Stimulated activated CD4-positive, alpha-beta T cell treated with anti-CD3 and anti-CD28 coated beads, TNF-alpha, amount 100 ng/mL, for 1 hour (primary cell): ENCODE measurements at places on chromosomes 16 and 17.

- DNase-seq, result no peak
Measured at GRCh38 chr17:17151055-17151454, 55.1 kb downstream of the PLD6 start.

DNA sequence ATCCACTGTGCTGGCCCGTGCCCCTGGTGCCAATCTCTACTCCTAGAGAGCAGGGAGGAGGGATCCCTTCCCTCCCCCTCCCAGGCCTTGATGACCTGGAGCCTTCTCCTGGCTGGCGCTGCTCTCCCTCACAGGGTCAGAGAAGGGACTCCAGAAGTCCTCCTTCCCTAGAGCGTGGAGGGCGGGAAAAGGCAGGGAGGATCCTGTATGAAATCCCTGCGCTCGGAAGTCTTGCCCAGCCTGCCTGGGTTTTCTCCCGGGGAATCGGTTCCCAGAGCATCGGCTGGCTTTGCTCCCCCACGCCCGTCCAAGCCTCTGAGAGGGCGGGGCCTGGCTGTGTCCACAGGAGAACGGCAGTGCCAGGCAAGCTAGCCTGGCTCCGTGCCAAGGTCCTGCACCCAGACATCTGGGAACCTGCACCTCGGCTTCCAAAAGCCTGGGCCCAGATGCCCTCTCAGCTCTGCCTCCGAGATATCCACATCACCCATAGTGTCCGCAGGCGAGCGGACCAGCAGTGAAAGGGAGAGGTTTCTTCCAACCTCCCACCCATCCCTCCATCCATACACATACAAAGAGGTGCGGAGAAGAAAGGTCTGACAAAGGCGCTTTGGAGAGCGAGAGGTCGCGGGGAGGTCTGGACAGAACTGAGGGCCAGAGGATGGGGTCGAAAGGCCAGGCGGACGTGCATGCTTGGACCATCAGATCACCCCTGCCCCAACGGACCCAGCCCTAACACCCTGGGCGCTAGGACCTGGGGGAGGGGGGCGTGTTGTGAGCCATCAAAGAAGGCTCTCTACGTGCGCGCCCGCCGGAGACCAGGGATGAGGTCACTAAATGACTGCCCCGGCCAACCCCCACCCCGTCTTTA lies 1.1 kb downstream of the MPP2 start:
- DNase-seq, result no peak

GRCh38 chr17:76441686-76442340 lies 11.1 kb downstream of the UBE2O start:
- no peak for DNase-seq

DNA sequence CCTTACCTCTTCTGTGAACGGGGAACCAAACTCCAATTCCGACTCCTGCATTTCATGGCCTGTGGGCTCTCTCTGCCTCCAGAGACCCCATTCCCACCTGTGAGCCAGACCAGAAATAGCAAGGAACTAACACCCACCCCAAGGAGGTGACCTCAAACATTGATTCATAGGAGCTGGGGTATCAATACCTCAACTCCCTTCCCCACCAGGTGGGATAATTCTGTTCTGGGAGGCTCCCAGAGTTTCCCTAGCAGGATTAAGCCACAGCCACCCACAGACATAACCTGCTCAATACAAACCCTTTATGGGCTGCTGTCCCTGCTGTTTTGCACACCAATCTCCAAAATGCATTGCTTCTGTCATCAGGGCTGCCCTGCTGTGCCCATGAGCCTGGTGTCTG lies 59.6 kb upstream of the FOXF1 start:
- DNase-seq, result no peak

GRCh38 chr16:14510581-14510938 lies 119.5 kb downstream of the PARN start:
- no peak for DNase-seq

GRCh38 chr17:61660746-61661485 lies 69.9 kb upstream of the NACA2 start:
- DNase-seq, result no peak

GRCh38 chr16:9331503-9331902 lies 240.1 kb downstream of the HAPSTR1 start:
- DNase-seq, result no peak

DNA sequence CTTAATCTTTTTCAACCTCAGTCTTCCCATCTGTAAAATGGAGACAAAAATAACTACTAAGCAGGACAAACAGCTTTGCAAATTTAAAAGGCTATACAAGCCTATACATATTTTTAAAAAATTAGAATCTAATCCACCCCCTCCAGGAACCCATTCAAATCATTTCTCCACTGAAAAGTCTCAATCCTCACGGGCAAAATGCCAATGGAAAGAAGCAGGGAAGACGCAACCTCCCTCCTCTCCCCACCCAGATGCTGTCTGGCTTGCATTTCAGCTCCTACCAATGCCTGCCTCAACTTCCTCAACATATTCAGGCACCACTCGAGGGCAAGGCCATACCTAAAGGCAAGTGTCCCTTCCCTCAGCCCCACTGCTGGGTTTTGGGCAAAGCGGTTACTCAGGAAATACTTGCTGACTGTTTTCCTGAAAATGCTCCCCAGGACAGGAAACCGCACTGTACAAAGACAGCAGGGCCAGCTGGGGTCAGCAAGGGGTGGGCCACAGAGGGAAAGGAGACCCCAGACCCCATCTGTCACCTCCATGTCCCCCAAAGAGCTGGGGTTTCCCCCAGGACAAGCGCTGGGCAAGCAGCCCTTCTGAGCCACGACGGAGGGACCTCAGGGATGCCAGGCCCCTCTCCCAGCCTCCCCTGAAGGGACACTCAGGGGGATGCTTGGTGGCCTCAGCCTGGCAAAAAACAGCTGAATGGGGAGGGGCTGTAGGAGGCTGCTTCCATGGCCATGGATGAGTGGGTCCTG lies 47.7 kb upstream of the DOC2B start:
- no peak for DNase-seq

GRCh38 chr16:75288181-75288580 lies 36.8 kb upstream of the BCAR1 start:
- DNase-seq, result no peak

DNA sequence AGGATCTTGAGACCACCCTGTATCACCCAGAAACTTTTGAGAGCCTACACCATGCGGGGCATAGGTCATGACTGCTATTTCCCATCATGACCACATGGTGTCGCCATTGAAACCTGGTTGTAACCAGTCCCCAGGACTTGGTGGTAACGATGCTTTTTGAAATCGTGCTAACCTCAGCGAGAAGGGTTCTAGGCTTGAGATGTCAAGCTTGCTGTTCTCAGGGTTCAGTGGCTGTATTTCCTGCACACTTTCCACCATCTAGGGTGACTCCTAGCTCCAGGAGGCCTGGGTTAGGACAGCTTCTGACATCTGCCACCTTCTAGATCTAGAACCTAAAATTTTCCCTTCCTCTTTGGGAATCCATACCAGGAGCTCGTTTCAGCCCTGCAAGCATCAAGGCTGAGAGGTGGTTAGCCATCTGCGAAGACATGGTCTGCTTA lies 13.0 kb upstream of the SPNS3 start:
- DNase-seq, result no peak

- no peak for DNase-seq
Measured at GRCh38 chr17:78903101-78903779, at the start of gene CEP295NL. Gene CEP295NL, minus strand, starts transcription at chr17:78903201. Its CDS starts 1,373 bp downstream, at chr17:78901828.

DNA sequence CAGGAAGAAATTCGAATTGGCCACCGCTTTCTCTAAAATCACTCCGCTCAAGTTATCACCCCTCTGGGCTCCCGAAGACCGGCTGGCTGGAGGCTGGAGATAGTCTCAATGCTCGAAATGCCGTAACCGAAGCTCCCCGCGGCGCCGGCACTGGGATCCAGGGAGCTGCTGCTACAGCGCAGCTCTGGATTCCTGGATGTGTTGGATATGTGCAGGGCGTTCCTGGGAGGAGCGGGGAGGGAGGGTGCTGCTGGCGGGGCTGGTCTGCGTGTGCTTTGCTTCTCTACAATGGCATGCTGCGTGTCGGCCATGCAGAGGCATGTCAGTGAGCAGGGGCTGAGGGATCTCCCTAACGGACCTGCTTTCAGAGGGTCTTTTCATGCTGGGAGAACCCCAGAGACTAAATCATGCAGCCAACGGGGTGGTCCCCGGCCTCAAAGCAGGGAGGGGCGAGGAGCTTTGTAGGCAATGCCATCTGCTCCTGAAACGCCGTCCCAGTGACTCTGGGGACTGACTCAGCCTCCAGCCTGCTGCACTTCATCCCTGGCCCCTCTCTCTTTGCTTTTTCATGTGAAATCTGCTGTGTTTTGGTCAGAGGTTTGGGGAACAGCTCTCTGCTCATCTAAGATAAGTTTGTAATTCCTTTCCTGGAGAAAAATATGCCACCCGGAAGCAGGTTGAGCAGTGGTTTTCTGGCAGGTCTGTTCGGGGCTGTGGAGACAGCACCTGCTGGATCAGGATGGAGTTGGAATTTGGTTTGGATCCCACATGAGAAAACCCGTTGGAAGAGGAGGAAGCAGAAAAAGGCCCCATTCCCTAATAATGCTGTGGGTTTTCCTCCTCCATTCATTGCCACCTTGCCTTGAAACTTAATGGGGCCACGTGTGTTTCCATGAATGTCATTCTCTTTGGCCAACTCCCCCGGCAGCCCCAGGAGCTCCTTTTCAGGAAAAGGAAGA lies 311.4 kb downstream of the SEC14L1 start:
- no peak for DNase-seq

DNA sequence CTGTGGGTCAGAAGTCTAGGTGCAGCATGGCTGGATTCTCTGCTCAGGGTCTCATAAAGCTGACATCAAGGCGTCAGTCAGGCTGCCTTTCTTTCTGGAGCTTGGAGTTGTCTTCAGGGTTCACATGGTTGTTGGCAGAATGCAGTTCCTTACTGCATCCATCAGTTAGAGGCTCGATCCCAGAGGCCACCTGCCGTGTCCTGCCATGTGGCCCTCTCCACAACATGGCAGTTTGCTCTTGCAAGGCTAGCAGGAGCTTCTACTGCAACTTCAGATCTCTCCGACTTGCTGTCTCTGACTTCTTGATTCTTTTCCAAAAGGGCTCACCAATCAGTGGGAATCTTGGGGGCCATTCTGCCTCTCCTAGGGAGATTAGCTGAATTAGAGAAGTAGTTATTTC lies 11.9 kb downstream of the PITPNC1 start:
- DNase-seq, result no peak

DNA sequence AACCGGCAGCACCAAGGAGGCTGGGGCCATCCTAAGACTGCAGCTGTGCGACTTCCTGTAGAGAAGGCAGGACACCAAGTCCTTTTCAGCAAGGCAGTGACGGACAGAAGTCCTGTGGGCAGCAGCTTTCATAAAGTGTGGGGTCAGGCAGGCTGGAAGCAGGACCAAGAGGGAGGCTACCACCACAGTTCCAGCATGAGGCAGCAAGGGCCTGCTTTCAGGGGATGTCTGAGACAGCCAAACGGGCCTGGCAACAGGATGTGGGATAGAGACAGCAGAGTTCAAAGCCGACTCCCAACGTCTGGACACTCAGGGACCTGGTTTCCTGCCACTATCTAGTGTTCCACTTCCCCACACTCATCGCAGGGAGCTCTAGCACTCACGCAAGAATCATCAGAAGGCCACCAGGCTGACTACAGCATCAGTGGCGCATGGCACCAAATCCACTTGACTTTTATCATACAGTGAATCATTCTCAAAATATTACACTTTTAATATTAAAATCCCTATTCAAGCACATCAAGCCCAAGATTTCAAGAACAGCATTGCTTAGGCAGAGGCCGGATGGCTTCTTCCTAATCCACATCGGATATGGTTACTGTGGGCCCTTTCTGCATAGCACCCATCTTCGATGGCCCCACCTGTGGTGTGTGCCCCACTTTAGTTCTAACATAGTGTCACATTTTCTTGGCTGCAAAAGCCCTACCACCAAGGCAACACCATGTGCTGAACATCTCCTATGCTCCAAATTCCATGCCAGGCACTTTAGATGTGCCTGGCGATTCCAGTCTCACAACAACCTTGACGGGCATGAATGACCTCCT lies 5.2 kb downstream of the USP7 start:
- DNase-seq, result no peak

DNA sequence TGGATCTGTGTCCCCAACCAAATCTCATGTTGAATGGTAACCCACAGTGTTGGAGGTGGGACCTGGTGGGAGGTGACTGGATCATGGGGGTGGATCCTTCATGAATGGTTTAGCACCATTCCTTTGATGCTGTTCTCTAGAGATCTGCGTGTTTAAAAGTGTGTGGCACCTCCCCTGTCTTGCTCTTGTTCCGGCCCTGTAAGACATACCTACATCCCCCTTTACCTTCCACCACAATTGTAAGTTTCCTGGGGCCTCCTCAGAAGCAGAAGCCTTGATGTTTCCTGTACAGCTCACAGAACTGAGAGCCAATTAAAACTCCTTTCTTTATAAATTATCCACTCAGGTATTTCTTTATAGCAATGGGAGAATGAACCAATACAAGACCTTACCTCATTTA lies 257.7 kb downstream of the XYLT1 start:
- DNase-seq, result no peak

- no peak for DNase-seq
Measured at GRCh38 chr16:17365211-17365541, 105.6 kb downstream of the XYLT1 start.

- DNase-seq, result no peak
Measured at GRCh38 chr17:40309031-40309948, at the start of gene RARA. Gene RARA, plus strand, starts transcription at chr17:40309180. Its CDS starts 22,039 bp downstream, at chr17:40331219.

DNA sequence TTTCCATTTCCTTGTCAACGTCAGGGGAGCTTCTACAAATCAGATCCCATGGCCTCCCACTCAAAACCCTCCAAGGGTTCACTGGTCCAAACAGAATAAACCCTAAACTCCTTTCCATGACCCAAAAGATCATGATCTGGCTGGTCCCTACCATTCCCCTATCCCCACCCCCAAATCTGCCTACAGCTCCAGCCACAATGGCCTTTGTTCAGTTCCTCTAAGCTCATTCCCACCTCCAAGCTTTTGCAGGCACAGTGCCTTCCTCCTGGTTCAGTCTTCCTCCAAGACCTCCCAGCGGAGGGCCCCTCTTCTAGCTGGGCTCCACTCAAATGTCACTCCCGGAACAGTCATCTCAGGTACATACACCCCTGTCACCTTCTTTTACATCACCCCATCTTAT lies 2.0 kb downstream of the GPRC5B start:
- DNase-seq, result no peak

DNA sequence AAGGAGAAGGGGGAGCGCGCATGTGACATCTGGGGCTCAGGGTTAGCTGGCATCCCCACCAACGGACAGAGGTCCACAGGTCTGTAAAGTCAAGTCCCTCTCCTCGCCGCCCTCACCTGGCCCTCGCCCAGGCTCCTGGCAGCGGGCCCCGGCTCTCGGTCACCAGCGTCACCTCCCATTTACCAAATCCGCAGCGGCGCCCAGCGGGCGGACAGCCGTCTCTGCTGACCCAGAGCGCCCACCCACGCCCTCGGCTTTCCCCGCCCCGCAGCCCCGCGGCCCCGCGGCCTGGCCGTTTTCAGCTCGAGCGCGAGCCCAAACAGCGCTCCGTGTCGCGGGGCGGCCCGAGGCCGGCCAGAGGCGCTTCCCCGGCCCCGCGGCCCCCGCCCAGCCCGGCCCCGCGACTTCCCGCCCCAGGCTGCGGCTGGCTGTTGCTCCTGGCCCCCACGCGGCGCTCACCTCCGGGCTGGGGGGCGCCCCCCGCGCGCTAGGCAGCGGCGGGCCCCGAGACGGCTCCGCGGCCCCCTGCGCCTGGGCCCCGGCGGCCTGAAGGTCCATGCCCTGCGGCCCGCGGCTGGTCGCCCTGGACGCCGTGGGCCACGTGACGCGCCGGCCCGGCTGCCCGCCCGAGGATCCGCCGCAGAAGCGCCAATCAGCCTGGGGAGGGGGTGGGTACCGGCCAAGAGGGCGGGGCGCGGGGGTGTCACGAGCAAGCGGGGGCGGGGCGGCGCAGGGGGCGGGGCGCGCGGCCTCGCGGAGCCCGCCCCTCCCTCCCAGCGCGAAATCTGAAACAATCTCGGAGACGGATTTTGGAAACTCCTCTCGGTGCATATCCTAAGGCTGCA lies at the start of gene COPRS:
Gene COPRS (minus strand): TSS at position 603 of the 845 bp plus-strand sequence. CDS start 45 bp downstream, at position 558.
- peak; percentile 67 for DNase-seq
